ENCODE measurements at places on chromosomes 12 and 14. TPM values are rescaled to one million over a fixed set of nuclear protein-coding genes. Genes with fewer than 3 reads are reported as not detected.

DNA sequence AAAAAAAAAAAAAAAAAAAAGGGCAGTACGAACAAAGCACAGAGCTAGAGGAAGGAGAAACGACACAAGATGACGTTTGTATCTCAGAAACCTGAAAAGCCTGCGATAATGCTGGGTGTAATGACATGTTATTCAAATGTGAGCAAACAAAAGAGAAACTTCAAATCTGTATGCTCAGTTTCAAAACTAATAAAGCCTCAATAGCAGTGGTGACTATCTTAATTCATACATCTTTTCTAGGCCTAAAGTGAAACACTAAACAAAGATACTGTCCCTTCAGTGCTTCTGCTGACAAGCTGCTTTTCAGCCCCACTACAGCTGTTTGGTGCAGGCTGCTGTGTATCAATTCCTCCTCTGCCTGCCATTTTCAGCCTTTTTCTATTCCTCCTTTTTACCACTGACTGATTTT is 15.8 kb downstream of the ITPR2 start:
- no peak for DNase-seq

GRCh38 chr14:68463705-68464374 is 329.0 kb downstream of the ZFP36L1 start:
- DNase-seq = no peak

- DNase-seq = no peak
Measured at GRCh38 chr12:94127239-94128131, 20.9 kb upstream of the PLXNC1 start.

DNA sequence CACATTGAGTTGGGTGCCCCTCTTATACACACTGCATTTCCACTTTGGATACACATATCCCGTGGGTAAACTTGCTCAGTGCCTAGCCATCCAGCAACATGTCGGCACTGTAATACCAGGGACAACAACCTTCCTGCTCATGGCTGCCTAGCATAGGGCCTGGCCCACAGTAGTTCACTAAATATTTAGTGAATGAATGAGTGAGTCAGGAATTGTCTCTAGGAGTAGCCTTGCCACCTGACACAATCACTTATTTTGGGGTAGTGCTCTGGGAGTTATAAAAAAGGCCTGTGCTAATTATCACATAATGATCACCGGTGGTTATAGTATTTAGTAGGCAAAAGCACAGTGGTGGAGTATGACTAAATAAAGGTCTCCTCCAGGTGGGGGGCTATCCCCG is 8.5 kb upstream of the NUMB start:
- DNase-seq = no peak

DNA sequence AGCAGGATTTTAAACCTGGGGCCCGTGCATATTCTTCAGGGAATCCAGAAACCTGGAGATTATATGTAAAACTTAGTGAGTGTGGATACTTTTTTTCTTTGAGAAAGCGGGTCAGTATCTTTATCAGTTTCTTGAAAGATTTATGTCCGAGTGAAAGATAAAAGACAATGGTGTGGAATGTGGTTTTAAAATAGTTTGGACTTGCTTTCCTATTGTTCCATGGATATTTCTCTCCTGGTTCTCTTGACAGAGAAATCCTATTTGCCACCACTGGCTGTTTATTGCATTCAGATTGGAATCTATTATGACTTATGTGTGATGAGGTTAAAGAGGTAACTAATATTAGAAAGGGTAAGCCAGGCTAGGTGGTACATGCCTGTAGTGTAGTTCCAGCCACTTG is 27.4 kb downstream of the KTN1 start:
- no peak for DNase-seq

GRCh38 chr12:9813821-9814798 is 13.2 kb upstream of the KLRF1 start:
- peak; percentile 95 for DNase-seq

- no peak for DNase-seq
Measured at GRCh38 chr12:92398565-92399309, 253.1 kb upstream of the BTG1 start.

GRCh38 chr12:65339161-65339560 is 60.7 kb downstream of the MSRB3 start:
- no peak for DNase-seq

GRCh38 chr12:7154901-7155470 is 24.8 kb downstream of the CLSTN3 start:
- DNase-seq = no peak

GRCh38 chr12:114688256-114688845 is 4.4 kb upstream of the TBX3 start:
- DNase-seq = no peak

DNA sequence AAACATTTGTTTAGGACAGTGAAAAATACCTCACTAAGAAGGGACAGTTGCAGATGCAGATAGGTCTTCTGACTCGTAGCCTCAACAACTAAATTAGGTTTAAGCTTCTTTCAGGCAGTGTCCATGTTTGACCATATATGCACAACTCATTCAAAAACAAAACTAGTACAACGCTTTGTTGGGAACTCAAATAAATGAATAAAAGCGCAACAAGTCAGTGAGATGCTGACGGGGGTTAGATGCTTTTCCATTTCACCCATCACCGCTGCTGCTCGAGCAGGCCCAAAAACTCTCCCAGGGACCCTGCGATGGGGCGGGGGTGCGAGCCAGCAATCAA is 633 bp downstream of the RPAP3 start:
- DNase-seq = no peak

DNA sequence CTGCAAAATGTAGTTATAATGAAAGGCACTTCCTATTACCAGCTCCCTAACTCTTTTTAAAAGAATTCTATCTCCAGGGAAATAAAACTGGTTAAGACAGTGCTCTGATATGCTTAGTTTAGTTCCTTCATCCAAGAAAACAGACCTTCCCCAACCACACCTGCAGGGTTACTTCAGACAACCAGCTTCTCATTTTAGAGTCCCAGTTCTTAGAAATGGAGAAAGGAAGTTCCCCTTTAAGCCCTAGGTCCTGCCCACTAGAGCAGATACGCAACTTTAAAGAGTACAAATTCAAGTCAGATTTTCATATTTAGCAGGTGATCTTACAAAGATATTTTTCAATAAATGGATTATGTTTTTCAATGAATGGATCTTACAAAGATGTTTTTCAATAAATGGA is 4.4 kb upstream of the WSB2 start:
- DNase-seq = no peak

DNA sequence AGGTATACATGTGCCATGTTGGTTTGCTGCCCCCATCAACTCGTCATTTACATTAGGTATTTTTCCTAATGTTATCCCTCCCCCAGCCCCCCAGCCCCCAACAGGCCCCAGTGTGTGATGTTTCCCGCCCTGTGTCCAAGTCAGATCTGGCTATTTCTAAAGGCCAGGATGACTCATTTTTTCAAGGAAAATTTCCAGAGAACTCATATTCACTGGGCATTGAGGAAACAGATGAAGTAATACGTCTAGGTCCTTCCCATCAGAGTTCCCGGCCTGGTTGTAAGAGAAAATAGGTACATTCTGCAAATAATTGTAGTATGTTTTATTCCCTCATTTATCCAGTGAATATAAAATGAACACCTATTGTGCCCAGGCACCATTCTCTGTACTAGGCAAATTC is 345.2 kb downstream of the BCL11B start:
- no peak for DNase-seq

- peak; percentile 46 for DNase-seq
Measured at GRCh38 chr14:72742118-72742837, 151.6 kb downstream of the DPF3 start.

DNA sequence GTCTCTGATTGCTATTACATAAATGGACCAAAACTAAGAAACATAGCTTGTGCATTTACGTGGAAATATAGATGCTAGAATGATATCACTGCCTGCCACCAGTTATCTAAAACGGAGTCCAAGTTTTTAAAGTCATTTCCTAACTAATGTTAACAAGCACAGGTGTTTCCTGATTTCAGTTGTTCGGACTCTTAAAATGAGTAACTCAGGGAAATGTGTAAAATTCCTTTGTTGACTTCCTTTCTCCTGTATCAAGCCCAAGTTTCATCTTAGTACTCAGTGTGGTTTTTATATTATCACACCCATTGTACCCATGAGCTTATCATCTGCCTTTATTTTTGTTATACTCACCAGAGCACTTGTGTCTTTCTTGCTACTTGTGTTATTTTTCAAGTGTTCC is 13.2 kb upstream of the PRKCH start:
- DNase-seq = no peak

GRCh38 chr14:90576581-90576980 is 179.8 kb downstream of the CALM1 start:
- no peak for DNase-seq

- DNase-seq = no peak
Measured at GRCh38 chr12:90896164-90896563, 58.8 kb downstream of the CCER1 start.

DNA sequence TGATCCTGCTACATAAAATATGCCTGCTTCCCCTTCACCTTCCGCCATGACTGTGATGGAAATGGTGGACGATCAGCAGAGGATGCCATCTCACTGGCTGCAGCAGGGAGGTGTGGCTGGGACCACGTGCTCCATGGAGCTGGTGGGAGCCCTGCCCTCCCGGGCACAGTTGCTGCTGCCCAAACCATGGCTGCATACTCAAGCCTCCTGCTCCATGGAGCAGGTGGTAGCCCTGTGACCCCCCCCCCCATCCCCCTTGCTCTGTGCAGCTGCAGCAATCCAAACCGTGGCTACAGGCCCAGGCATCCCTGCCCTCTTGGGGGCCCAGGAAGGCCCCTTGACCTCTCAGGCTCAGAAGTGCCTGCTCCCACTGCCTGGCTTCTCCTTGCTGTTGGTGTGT is 597.5 kb upstream of the LMO3 start:
- no peak for DNase-seq

DNA sequence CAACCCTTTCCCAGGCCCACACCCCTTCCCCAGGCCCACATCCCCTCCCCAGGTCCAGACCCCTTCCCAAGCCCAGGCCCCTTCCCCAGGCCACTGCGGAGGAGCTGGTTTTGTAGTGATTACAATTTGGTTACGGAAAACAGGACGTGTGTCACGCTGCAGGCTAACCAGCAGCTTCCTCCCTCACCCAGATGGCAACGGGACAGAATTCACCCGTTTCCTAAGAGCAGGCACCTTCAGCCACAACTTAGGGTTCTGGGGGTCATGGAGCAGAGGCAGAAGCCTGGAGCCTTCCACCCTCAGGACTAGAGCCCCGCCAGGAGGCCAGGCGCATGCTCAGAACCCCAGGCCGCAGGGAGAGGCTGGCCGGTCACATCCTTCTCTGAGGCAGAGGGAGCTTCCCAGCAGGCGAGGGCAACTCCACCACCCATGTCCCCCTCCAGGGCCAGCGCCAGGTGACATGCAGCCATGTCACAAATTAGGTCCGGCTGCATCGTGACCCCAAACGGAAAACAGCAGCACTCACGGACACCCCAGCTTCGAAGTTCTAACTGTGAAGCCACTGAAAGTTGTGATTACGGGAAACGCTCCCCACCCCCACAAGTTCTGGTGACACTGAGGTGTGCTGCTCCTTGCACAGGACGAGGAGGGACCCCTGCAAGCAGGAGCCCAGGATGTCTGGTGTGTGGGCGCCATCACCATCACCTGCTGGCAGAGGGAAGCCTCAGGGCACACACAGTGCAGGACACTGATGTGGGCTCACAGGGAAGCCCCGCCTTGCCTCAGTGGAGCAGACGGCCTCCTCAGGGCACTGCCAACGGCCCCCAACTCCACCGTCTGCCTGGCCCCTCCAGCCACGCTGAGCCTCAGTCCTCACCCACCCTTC is 7.7 kb downstream of the BRF1 start:
- DNase-seq = no peak

DNA sequence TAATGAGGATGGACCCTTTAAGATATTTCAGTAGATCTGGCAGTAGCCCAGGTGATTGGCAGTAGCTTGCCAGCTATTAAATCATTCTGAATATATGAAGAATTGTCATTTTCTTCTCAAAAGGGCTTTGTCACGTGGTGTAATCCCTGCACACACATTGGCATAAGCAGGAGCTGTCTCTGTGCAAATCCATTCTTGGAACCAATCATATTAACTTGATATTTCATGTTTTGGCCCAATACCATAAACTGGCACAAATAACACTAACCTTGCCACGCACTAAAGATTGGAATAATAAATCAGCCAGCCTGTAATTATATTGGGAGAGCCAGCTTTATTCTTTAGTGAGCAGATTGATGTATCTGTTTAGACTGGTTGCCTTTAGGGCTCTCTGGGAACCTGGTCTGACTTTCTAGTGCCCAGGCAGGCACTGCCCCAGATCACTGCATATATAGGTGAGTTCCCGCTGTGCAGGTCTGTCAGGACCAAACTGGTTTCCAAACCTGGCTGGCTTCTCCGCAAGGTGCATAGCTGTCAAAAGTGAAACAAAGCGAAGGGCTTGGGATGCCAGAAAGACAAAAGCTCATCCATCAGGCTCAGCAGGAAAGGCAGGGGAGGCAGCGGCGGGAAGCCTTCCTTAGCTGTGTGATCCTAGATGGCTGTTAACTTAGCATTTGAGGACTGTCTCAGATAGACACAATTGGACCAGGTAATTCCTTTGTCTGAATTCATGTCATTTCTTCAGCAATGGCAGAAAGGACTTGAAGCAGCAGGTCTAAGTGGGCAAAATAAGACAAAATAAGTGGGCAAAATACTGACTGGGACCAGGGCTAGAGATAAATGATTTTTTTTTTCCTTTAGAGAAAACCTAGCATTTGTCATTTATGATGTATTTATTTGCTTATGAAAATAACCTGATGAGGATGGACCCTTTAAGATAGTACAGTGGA is 128.8 kb upstream of the DYRK2 start:
- DNase-seq = no peak

- DNase-seq = no peak
Measured at GRCh38 chr14:26596543-26597061, 1.2 kb downstream of the NOVA1 start.

GRCh38 chr12:71662849-71663560 is 643 bp downstream of the ZFC3H1 start:
- peak; percentile 84 for DNase-seq

DNA sequence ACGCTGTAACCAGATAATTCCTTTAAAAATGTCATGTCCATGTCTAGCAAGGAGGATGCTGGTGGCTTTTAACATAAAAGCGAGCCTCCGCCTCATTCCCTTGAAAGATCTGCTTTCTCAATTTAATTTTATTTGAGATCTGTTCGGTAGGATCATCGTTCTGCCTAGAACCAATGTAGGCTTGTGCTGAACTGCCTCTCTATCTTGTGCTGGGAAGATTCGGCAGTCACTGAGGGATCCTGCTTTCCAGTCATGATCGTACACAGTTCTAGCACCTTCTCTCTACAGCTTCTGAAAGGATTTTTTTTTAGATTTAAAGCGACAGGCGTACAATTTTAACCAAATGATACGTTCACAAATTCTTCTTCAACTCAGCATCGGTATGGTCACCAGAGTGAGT is 54.3 kb downstream of the PEBP1 start:
- DNase-seq = no peak

- DNase-seq = peak; percentile 78
Measured at GRCh38 chr12:56007564-56008559, 10.8 kb downstream of the SUOX start.

GPR135 gene
- 3.2 TPM for total RNA-seq

HOXC12 gene
- not detected for total RNA-seq

CIDEB gene
- 2.4 TPM for total RNA-seq

SP1 gene
- 31.3 TPM for total RNA-seq

KRT79 gene
- not detected for total RNA-seq

PZP gene
- total RNA-seq = 0.46 TPM

PAPLN gene
- 1.3 TPM for total RNA-seq

PROX2 gene
- total RNA-seq = not detected

CLEC7A gene
- total RNA-seq = 2.6 TPM

FLVCR2 gene
- total RNA-seq = 1.3 TPM

ACOT4 gene
- total RNA-seq = 0.73 TPM

KRT6A gene
- total RNA-seq = not detected

HOTAIR gene
- not detected for total RNA-seq

DTX1 gene
- 2.6 TPM for total RNA-seq

NTN4 gene
- 77.8 TPM for total RNA-seq

Measured in cardiac septum (tissue), 1 donor.